ENCODE measurements at places on chromosomes 1 and 21.

DNA sequence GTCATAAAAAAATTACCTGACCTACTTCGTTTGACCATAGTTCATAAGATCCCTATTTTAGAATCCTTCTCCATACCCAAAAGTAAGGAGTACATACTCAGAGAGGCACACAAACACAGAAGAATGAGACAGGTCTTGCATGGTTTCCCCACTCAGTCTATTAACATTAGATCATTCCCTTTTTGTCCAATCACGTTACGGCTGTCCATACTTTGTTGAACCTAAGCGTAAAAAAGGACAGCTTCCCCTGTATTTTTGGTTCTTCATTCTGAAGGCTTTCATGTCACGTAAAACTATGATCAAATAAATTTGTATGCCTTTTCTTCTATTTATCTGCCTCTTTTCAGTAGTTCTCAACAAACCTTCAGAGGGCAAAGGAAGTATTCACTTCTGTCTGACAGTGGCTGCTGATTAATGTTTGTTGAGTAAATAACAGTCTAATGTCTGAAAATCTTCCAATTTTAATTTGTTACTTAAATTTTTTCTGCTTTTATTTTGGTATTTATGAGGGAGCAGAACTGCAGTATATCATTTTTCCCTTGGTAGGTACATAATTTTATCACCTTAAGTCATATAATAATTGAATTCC lies 16.4 kb downstream of the PKN2 start:
- no peak for DNase-seq

GRCh38 chr1:94310570-94311270 lies 73.3 kb upstream of the ARHGAP29 start:
- DNase-seq: peak; percentile 13

DNA sequence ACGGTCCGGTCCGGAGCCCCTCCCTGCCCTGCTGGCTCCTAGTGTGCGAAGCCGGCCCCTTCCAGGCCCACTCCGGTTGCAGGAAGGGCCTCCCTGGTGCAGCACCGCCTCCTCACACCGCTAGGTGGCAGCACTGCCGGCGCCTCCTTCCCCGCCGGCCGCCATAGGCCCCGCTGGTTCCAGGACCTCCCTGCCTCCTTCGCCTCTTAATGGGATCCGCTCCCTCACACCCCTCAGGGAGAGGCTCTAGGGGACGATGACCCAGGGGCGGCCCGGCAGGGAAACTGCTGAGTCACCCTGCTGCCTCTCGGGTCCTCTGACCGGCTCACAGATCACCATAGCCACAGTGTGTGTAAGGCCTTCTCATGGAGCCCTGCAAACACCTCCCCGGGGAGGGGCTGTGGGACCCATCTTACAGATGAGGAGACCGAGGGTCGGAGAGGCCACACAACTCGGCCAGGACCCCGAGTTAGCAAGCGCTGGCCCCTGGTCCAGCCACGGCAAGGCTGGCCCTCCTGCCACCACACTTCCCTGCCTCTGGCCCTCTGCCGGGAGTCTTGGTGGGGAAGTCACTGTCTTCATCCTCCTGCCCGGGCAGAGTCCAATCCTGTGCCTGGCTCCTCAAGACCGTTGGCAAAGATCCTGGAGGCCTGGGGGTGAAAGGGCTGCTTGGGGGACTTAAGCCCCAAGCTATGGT lies 1.6 kb upstream of the AJAP1 start:
- DNase-seq: no peak

GRCh38 chr1:111141245-111142220 lies 1.5 kb downstream of the CEPT1 start:
- DNase-seq: no peak

DNA sequence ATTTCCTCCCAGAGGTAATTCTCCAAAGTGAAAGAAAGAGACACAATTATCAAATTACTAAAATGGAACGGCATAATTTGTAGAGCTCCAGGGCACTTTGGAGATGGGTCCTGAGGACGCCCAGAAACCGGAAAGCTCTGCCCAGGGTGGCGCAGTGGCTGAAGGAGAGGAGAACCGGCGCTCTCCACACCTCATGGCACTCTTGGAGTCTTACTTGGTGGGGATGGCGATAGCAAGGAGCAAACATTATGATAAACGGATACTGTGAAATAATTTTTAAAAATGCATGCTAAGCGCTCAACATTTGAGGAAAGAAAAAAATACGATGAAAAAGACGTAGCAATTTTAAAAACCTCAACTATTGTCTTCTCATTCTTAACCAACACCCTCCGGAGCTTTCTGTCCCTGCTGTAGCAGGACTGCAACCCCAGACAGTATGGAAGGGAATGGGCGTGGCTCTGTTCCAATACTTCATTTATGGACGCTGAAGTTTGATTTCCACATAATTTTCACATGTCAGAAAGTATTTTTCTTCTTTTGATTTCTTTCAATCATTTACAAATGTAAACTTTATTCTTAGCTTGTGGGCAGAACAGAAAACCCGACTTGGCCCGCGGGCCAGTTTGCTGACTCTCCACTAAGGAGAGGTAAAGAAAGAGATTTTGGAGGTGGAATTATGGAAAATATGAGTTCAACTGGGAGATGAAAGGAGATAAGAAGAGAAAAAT lies 1.1 kb downstream of the S100A11 start:
- no peak for DNase-seq

DNA sequence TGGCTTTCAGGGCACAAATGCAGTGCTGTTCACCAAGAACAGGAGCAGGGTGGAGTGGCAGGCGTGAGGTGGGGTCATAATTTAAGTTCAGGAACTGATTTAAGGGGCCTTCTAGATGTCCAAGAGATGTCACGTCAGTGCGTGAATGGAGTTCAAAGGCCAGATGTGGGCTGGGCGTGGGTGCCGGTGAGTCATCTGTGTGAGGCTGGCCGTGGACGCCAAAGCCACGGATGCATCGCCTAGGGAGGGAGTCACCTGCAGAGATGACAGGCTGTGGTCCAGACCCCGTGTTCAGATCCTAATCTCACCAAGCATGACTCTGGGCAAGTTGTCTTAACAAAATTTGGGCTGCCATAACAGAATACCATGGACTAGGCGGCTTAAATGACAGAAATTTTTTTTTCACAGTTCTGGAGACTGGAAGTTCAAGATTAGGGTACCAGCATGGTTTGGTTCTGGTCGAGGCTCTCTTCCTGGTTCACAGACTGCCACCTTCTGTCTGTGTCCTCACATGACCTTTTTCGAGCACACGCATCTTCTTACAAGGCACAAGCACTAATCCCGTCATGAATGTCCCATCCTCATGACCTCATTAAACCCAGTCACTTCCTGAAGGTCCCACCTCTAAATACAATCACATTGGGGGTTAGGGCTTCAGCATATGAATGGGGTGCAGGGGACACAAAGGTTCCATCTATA lies 109.6 kb downstream of the PRDM2 start:
- DNase-seq: no peak

- no peak for DNase-seq
These were observed 61.8 kb upstream of the TTLL7 start for GRCh38 chr1:84060781-84061180.

DNA sequence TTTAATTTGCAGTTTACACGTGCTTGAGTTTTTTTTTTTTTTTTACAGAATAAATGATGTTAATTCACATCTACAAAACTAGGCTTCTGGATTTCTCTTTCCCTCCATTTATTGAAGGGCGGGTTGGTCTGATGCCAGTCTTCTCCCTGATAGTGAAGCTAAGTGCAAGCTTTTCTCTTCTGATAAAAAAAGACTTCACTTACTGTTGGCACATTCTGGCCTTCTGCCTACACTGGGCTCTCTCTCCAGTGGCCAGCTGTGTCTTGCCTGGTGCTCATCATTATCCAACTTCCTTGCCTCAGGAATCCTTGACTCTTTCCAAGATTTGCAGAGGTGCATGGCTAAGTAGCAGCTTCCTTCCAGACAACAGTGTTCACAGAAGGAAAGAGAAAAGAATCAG lies 7.6 kb upstream of the RAP1A start:
- no peak for DNase-seq

- DNase-seq: no peak
These were observed 577.6 kb downstream of the MATN1 start for GRCh38 chr1:30145723-30146303.

GRCh38 chr21:16534408-16535101 lies 804.8 kb downstream of the USP25 start:
- no peak for DNase-seq

DNA sequence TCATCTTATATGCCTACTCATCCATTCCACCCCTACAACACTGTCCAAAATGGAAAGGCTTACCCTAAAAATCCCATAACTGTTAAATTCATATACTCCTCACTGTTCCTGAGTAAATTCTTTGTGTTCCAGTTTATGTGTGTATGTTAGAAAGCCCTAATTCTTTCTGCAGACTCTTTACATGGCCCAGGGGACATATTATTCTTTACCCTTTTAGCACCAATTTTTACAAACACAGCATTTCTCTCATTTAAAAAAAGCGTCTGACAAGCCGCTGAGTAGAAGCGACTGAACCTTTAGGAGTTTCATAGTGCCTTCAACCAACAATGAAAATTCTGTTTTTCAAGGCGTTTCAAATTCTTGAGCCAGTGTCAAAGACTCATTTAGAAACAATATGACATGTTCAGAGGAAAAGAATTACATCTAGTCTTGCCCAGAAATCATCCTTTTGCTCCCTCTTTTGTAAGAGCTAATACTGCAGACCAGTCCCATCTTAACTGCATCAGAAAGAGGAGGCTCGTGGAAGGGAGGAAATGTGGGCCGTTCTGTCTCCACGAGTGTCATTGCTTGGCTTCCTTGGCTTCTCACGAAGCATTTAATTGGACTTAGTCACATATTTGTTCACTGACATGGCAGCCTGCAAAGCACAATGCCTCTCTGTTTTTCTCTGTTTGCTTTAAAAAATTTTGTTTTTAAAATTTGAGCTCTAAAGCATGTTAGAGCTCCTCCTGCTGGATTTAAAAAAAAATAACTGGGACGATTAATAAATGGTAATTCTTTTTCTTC lies 21.3 kb upstream of the C1orf105 start:
- peak; percentile 71 for DNase-seq

- no peak for DNase-seq
These were observed 152.8 kb upstream of the ZRANB2 start for GRCh38 chr1:71233645-71234044.

- DNase-seq: no peak
These were observed 2.3 kb downstream of the ADGRB2 start for GRCh38 chr1:31761883-31762282.

GRCh38 chr1:214550857-214551435 lies 456 bp downstream of the PTPN14 start:
- no peak for DNase-seq

GRCh38 chr21:32336711-32337110 lies 38.1 kb downstream of the MRAP start:
- peak; percentile 40 for DNase-seq

- no peak for DNase-seq
These were observed 269.3 kb downstream of the PCP4 start for GRCh38 chr21:40136571-40136970.

GRCh38 chr1:197692965-197693364 lies 82.3 kb downstream of the DENND1B start:
- DNase-seq: no peak

- DNase-seq: no peak
These were observed 18.1 kb upstream of the ZBTB8A start for GRCh38 chr1:32521165-32521564.

GRCh38 chr1:246530482-246530881 lies 23.4 kb upstream of the SMYD3 start:
- no peak for DNase-seq

GRCh38 chr1:155010211-155010918 lies 7.8 kb downstream of the ZBTB7B start:
- DNase-seq: no peak

GRCh38 chr1:4322881-4323280 lies 331.5 kb upstream of the AJAP1 start:
- no peak for DNase-seq

- DNase-seq: no peak
These were observed 71.2 kb upstream of the HOOK1 start for GRCh38 chr1:59743324-59744091.

DNA sequence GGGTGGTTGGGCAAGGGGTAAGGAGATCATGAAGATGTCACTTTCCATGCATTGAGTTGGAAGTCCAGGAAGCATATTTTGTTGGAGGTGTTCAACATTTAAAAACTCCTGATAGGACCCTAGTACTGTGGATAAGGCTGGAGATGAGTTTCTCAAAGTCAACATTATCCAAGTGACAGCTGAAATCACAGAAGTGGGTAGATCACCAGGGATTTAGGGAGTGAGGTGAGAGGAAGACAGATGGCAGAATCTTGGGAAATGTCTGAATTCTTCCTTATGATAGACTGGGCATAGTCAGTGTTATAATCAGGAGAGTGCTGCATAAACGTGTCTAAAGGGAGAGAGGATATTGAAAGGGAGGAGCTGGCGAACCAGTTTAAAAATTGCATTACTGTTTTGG lies 5.3 kb upstream of the RASAL2 start:
- DNase-seq: no peak

- DNase-seq: no peak
These were observed 4.3 kb upstream of the IFFO2 start for GRCh38 chr1:18960821-18961220.

GRCh38 chr1:23601135-23601967 lies 42.0 kb upstream of the ID3 start:
- DNase-seq: no peak

- no peak for DNase-seq
These were observed 114.3 kb downstream of the NAV1 start for GRCh38 chr1:201653233-201653632.

DNA sequence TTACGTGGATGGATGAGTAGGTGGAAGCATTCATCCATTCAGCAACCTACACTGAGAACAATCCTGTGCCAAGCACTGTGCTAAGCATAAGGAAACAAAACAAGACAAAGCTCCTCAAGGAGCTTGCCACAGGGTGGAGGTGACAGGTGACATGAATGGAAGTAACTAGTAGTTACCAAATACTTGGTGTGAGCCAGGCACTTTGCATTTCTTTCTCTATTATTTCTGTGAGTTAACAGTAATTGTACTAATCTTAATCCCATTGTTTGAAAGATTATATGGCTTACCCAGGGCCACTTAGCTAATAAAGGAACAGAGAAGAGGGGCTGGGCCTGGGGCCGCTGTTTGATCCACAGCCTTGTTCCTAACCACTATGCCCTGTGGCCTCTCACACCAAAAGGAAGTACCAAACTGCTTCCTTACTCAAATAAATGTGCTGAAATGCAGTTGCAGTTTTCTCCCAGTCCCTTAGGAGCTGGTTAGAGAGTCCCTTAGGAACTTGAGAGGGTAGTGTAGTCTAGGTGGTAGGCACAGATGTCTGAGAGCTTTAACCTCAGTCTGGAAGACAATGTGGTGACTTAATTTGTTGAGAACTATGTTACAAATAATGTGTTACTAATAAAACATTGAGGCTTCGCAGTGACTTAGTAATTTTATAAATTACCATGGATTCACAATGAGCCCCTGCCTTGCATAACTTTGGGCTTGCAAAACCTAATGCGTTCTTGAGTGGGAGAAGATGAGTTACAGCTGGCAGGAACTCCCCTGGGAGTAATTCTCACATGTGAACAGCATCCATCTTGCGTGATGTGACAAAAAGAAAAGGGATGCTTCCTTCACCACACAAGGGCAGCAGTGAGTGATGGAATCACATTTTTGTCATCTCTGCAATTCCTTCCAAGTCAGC lies 69.8 kb downstream of the MPZL1 start:
- no peak for DNase-seq

- DNase-seq: no peak
These were observed 876 bp downstream of the MOB3C start for GRCh38 chr1:46615735-46616134.
